Right renal pelvis (tissue), 4 donors: ENCODE measurements at places on chromosomes 3 and 15. TPM values are rescaled to one million over a fixed set of nuclear protein-coding genes. Genes with fewer than 3 reads are reported as not detected.

DNA sequence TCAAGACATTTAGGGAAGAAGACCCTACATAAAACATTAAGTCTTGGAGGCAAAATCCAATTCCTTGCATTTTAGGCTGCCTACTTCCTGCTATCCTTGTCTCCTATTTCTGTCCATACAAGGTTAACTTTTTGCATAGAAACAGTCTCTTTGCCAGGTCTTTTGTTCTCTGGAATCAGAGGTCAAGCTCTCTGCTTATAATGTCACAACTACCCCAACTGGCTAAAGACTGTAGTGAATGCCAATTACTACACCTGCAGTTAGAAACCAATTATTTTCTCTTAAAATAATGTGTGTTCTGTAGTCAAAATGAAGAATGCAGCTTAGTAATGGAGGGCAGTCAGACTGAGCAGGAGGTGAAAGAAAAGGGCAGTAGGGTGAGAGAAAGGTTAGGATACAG is 856.2 kb downstream of the TUSC7 start:
- DNase-seq, result no peak

GRCh38 chr3:111652492-111653180 is 57.5 kb upstream of the ZBED2 start:
- DNase-seq, result no peak

Gene EPHB3
- polyA plus RNA-seq, result 27.2 TPM

DNA sequence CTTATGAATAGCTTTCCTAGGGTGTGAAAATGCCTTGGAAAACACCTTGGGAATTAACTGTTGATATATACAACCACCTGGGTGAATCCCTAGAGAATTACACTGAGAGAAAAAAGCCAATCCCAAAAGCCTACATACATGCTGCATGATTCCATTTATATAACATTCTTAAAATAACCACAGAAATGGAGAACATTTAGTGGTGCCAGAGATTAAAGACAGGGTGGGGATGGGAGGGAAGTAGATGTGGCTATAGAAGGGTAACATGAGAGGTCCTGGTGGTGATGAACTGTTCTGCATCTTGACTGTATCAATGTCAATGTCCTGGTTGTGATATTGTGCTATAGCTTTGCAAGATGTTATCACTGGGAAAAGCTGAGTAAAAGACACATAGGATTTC is 291.0 kb downstream of the CLSTN2 start:
- DNase-seq, result no peak

Gene COMMD4
- polyA plus RNA-seq, result 115 TPM

DNA sequence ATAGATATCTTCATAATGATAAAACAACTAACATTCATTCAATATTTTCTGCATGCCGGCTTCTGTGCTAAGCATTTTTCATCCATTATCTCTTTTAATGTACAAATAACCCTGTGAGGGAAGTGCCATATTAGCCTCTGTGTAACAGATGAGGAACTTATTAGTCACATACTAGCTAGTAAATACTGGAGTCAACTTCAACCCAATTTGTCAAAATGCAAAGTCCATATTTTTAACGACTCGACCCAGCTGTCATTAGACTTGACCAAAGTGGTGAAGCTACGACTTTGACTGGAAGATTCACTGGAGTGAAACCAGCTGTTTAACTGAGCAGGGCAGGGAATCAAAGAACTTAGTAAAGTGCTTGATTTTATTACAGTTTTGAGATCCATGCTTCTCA is 41.6 kb downstream of the PARP15 start:
- no peak for DNase-seq
